ENCODE measurements at places on chromosomes 3 and 15.

GRCh38 chr15:57190208-57190607 lies 186.1 kb upstream of the CGNL1 start:
- DNase-seq, result no peak

- no peak for DNase-seq
Measured at GRCh38 chr15:101608201-101608600, 44.0 kb downstream of the TM2D3 start.

DNA sequence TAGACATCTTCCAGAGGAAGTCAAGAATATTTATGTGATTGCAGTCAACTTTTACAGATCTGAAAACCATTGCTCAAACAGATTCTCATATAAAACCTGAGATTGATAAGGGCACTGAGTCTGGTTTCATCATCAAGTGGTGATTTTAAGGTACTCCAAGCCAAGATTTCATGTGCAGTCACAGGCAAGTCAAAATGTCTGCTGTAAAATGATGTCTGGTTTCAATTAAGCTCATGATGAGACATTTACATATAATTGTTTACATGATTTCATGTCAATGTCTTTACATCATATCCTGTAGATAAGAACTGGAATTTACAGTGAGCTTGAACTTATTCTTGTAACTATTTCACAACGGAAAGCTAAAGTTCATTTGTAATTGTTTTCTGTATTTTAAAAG lies 1215.5 kb downstream of the ROBO2 start:
- no peak for DNase-seq

- no peak for DNase-seq
Measured at GRCh38 chr3:171876680-171877147, 33.6 kb downstream of the TMEM212 start.

GRCh38 chr3:17133632-17134545 lies 249.1 kb downstream of the PLCL2 start:
- no peak for DNase-seq

All from T-helper 2 cell (primary cell).